ENCODE measurements at places on chromosomes 13 and 19.

DNA sequence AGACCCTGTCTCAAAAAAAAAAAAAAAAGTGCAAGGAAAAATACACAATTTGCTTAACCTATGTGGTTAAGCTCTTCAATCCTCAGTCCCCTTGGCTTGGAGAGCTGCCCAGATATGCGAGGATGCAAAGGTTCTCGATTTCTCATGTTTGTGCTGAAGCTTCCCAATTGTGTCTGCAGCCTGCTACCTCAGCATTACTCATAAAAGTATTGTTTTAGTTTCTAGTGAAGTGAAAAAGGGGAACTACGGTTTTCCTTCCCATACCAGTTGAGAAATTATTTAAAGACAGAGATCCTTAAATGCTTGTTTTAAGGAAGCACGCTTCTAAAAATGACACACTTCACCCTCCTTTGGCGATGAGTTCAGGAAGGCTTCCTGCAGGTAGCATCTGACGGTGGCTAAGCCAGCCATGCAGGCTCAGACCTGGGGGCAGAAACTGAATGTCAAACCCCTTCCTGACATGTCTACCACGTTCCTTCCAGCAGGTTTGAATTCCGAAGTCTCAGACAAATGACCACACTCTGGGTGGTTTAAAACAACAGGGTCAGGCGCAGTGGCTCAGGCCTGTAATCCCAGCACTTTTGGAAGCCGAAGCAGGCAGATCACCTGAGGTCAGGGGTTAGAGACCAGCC is 47.9 kb downstream of the RUBCNL start:
- no peak for DNase-seq

DNA sequence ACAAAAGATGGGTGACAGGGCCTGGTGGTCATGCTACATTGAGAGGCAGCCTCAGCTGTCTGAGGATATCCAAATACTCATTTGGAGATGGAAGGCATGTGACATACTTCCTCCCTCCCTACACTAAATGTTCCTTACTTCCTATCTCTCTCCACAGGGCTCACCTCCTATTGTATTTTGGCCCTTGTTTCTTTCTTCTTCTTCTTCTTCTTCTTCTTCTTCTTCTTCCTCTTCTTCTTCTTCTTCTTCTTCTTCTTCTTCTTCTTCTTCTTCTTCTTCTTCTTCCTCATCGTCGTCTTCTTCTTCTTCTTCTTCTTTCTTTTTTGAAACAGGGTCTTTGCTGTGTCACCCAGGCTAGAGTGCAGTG is 71.8 kb upstream of the POMP start:
- DNase-seq = no peak

GRCh38 chr13:112056739-112057438 is 10.1 kb upstream of the SOX1 start:
- no peak for DNase-seq

DNA sequence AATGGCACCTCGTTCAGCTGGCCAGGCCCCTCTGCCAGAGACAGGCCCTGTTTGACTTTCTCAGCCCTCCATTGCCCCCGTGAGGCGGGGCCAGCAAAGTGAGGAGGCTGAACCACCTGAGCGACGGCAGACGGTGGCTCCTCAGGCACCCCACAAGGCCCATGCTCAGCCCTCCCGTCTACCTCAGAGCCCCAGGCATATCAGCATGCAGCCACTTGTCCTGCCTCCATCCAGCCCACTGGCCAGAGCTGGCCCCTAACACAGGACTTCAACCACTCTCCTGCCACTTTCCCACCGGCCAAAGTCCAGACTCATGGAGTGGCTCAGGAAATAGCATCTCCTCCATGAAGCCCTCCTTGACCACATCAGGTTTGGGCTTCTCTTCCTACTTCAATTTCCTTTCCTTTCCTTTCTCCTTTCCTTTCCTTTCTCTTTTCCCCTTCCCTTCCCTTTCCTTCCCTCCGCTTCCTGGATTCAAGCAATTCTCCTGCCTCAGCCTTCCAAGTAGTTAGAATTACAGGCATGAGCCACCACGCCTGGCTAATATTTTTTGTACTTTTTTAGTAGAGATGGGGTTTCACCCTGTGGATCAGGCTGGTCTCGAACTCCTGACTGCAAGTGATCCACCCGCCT is 9.3 kb downstream of the SLC7A10 start:
- DNase-seq = no peak

DNA sequence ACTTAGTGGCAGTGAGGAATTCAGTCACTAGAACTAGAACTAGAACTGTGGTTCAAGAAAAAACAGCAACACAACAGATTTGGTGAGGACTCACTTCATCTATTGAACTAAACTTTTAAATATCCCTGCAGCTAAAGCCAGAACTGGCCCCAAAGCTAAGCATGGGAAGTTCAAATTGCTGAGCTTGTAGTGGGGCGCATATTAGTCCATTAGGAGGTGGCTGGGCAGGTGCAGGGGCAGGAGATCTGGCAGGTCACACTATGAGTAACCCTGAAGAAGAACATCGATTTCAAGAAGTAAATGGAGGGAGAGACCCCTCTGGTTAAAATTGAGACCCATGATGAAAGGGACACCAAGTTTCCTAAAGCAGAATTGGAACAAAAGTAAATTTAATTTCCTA is 73.8 kb upstream of the UBAC2 start:
- DNase-seq = no peak

- peak; percentile 20 for DNase-seq
Measured at GRCh38 chr19:55283548-55284377, at the start of gene BRSK1. Gene BRSK1 (plus strand): TSS chr19:55283997. CDS start chr19:55284443, 446 bp downstream.

DNA sequence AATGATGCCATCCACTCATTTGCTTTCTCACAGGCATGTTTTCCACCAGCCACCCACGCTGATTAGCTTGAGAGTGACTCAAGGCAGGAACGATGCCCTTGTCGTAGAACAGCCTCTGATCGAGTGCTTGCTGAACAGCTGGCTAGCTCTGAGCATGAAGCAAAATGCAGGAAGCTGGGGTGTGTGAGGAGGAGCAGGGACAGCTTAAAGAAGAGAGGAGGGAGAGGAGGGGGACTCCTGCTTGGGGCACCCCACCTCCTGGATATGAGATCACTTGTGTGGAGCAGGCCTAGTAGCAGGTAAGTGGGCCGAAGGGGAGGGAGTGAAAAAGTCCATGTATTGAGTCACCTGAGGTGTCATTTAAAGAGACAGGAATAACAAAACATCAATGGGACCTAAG is 48.8 kb downstream of the IRS2 start:
- no peak for DNase-seq

DNA sequence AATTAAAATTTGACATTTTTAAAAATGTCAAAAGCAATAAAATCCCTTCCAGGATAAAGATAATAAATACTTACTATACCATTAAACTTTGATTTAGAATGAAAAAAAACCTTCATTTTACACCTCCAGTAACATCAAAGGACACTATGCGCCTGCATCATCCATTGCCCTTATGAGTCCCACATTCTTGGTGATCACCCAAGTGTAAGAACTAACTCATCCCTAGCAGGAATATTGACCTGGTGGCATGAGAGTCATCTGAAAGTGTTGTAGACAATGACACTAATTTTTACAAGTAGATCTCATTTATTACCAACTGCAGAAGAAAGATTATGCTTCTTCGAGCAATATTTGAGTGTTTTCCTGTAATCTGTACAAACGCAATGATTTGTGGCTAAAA is 1128.9 kb downstream of the EFNB2 start:
- no peak for DNase-seq

GRCh38 chr19:791567-792305 is 5.5 kb upstream of the PTBP1 start:
- DNase-seq = no peak

DNA sequence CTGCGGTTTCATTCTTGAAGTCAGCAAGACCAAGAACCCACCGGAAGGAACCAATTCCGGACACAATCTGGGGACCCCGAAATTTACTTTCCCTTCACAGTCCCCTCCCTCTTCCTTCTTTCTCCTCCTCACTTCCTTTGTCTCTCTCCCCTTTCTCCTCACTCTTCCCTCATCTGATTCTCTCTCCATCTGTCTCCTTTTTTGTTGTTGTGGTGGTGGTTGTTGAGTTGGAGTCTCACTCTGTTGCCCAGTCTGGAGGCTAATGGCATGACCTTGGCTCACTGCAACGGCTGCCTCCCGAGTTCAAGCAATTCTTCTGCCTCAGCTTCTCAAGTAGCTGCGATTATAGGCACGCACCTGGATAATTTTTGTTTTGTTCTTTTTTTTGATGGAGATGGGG is 32.7 kb upstream of the OR1M1 start:
- DNase-seq = no peak

GRCh38 chr19:45499196-45500180 is 1.2 kb downstream of the PPM1N start:
- DNase-seq = no peak

GRCh38 chr19:44712864-44713515 is 14.0 kb downstream of the CEACAM16 start:
- no peak for DNase-seq

DNA sequence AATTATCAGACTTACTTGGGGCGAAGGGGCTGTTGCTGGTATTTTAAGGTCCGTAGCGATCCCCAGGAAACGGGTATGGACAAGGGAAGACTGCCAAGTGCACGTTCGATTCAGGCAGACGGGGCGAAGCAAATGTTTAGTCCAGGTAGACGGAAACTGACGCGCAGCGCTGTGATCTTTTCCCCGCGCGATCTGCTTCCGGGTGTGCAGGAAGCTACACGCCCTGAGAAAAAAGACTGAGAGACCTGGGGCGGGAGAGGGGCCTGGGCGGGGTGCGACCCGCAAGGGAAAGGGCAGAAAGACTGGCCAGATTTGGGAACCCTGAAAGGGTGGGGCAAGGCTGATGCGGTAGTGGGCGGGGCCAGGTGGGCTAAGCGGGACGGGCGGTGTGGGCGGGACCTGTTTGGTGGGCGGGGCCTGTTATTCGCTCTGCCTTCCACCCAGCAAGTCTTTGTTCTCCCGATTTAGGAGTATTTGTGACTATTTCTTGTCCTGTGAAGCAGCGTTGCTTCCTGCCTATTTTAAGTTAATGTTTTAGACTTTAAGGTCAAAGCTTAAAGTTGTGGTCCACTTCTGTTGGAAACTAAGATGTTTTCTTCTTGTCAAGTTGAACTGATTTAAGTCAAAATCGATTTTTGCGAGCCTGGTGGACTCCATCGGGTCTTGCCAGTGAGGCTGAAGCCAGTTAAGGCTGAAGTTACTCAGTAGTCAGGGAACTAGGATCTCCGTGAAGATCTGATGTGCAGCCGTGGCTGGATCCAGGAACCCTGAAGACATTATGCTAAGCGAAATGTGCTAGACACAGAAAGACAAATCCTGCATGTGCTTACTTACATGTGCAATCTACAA is at the start of gene ZNF836:
Gene ZNF836 (minus strand): TSS at position 301 of the 849 bp plus-strand sequence. CDS start 3,549 bp downstream, outside the sequence.
- DNase-seq = peak; percentile 37

DNA sequence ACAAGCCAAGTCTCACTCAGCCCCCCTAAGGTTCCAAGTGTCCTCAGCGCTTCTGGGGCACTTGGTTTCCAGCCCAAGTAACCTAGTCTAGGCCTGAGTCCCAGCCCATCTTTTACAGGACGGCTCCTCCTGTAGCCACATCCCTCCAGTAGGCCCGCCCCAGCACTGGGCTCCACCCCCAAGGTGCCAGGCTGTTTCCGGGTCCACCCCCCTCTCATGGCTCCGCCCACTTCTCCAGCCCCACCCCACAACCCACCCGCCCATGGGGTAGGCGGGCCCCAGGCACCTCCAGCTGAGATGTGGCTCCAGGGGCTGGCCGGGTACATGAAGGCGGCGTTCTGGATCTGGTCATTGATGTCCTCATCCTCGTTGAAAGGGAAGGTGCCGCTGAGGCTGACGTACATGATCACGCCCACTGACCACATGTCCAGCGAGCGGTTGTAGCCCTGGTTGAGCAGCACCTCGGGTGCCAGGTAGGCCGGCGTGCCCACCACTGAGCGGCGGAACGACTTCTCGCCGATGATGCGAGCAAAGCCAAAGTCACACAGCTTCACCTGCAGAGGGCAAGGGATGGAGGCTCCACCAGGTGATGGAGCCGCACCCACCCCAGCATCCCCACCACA is 17.2 kb upstream of the DACT3 start:
- DNase-seq = no peak

GRCh38 chr19:48520134-48520533 is 8.5 kb upstream of the LMTK3 start:
- no peak for DNase-seq

All from cerebellar nuclear complex (tissue), 1 donor.